NCI-H1105 treated with DMSO at 0.1 percent for 48 hours (cell line): ENCODE measurements at places on chromosomes 4 and X.

- no peak for DNase-seq
These were observed 43.4 kb upstream of the PHF8 start for GRCh38 chrX:54087661-54088060.

DNA sequence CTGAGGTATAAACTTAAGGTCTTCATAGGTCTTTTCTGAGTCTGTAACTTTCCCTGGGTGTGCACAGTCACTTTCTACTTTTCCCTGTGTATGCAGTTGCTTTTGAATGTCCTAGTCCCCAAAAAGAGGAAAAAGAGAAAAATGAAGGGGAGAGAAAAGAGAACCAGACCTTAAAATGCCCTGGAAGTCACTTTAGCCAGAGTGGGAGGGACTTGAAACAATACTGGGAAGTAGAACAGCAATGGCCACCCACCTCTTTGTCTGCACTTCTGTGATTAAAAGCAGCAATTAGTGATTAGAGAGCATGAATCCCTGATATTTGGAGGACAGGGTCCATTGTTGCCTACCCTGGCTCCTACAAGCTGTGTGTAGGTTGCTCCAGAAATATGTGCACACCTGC, 36.1 kb downstream of the ZCCHC13 start:
- no peak for DNase-seq

GRCh38 chr4:3021127-3021526, 53.2 kb downstream of the HTT-AS start:
- no peak for DNase-seq

DNA sequence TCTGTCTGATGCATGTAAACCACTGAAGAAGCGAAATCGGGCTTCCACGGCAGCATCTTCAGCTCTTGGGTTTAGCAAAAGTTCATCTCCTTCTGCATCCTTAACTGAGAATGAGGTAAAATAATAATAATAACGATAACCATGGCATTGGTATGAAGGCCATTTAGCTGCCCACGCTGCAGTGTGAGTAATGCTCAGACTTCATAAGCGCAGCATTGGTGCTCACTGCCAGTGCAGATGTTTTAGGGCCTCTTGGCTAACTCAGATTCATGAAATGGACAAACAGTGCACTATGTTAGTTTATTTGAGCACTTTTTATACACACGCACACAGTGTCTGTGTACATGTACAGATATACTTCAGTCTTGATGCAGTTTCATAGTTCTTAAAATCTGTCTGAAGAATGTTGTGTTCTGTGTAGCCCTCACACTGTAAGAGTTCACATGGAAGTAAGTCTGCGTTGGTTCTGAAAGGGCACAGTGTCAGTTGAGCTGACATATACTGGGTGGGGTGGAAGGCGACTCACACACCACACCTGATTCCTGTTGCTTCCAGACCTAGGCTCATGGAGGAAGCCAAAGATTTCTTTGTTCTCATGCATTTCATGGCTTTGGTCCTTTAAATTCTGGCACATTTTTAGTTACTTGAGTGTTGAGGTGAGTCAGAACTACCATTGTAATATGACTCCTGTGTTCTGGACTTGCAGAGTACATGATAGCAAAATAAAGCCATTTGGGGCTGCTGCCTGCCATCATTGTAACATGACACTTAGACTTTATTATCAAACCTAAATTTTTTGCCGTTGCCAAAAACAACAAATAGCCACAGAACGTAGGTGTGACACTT, 68.7 kb downstream of the NSD2 start:
- DNase-seq, result peak; percentile 9

GRCh38 chr4:70737006-70737405, 15.2 kb downstream of the RUFY3 start:
- no peak for DNase-seq

DNA sequence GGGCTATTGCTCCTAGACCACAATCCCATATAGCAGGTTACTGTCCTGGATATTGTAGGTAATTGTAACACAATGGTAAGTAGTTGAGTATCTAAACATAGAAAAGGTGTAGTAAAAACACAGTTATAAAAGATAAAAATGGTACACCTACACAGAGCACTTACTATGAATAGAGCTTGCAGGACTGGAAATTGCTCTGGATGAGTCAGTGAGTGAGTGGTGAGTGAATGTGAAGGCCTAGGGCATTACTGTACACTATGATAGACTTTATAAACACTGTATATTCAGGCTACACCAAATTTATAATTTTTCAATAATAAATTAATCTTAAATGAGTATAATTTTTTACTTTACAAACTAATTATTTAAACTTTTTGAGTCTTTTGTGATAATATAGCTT, 425.7 kb downstream of the PABPC4L start:
- DNase-seq, result no peak

DNA sequence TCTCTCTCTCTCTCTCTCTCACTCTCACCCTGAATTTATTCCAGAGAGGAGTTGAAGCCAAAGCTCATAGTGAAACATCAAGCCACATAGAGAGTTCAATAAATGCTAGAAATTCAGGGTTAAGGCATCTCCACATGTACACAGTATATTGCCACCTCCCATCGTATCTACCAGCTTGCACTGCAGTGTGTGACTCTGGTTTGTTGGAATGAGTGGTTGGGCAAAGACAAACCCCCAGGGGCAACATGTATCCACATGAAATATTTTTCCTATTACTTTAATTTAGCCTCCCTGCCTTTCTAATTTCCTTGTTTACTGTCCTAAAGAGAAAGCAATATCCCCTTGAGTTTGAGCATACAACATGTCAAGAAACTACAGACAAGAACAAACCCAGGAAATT, 247.3 kb downstream of the SPATA18 start:
- DNase-seq, result no peak

GRCh38 chr4:36716874-36717273, 435.5 kb downstream of the DTHD1 start:
- DNase-seq, result no peak

DNA sequence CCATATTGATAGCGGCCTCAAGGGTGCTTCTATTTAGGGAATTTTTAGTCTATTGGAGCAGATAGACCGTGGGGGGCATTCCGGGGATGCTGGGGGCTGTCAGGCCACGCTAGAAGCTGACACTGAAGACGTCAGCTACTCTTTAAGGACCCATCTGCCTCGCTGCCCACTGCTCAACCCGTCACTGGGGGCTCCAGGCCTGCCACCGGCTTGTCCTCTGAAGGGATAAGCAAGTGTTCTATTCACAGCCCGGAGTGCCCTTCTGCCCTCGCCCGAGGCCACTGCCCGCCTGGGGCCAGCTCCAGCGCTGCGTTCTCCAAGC, 679 bp upstream of the MSL3 start:
- no peak for DNase-seq

- DNase-seq, result no peak
These were observed 436.1 kb downstream of the PCDH7 start for GRCh38 chr4:31156221-31156620.

DNA sequence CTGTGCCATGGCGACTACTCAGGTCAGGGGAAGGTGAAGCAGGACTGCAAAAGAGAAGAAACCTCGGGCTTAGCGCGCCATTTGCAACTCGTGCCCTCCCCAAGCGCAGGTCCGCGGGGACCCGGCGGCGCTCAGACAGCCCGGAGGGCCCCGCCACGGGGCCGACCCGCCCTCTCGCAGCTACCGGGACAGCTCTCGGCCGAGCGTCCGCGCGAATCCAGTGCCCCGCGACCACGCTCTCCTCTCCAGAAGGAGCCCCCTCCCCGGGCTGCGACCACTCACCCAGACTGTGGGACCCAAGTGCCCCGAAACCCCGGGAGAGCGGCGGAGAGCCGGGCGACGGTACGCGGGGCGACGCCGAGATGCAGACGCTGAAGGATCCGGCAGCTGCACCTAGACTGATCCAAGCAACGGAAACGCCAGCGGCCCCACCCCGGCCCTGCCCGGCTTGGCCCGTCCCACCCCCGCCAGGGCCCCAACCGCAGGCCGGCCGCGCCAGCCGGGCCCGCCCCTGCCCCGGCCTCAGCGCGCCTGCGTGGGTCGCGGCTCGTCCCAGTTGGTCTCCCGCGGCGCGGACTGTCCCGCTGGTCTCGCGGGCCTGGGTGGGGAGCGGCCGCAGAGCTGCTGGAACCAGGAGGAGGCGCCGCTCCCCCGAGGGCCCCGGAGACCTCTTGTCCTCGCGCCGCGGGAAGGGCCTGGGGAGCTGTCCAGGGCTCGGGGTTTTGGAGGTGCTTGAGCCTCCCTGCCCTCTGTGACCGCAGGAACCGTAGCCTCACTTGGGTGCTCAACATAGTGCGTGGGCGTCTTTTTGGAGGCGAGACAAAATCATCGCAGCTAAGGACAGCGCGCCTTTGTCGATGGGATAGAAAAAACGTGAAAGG, at the start of gene ANXA5:
TSS of gene ANXA5 (minus strand) at position 400 of the 881 bp plus-strand sequence. CDS start at position 9, 391 bp downstream.
- DNase-seq, result peak; percentile 50

DNA sequence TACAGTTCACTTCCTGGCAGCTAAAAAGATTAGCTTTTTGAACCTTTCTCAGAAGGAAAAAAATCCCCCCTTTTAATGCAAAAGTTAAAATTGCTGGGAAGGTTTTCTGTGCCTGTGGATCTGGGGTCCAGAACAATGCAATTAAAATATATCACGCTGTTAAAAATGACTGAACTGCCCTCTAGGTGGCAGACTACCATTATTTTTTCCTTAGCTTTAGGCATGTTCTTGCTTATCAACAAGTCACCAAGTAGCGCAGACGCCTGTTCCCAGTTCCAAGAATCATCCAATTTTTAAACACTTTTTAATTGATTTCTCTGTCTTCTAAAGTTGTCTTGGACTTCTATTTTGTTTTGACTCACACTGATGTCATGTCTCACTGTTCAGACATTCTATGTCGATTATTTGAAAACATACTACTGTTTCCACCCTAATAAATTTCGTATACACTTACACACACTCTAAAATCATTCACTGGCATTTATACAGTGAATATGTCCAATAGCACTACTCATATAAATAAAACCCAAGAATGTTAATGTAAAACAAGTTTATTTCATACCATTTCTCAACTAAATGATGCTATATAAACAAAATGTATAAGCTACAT, 661.6 kb downstream of the RAPGEF2 start:
- DNase-seq, result peak; percentile 43

GRCh38 chr4:53141308-53141707, 224.6 kb downstream of the SCFD2 start:
- no peak for DNase-seq

DNA sequence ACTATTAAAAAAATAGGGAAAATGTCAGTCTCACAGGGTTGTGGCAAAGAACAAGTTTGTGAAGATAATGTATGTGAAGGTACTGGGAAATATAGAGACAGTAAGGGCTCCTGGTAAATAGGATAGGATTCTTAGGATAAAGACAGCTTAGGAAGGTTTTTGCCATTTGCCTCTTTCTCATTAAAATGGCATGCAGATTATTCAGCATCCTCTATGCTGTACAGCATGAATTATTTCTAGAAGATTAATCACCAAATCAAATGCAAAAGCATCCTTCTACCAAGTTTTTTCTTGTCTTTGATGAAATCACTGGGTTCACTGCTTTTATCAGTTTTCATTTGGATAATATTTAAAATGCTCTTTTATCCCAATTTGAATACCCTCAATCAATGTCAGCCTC, 142.8 kb downstream of the NDST3 start:
- no peak for DNase-seq

GRCh38 chrX:125646195-125646594, 326.5 kb downstream of the TEX13C start:
- no peak for DNase-seq

DNA sequence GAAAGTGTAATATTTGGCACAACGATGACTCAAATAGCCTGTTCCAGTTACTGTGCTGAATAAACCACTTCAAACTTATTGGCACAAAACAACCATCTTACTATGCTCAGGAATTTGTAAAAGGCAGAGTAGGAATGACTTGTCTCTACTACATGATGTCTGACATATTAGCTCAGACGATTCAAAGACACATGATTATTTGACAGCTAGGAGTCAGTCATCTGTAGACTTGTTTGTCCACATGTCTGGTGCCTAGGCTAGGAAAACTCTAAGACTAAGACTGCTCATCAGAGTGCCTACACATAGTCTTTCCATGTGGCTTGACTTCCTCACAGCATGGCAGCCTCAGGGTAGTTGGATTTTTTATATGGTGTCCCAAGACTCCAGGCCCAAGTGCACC, 154.5 kb downstream of the FANCB start:
- no peak for DNase-seq

GRCh38 chr4:127352220-127353113, 280.3 kb upstream of the INTU start:
- no peak for DNase-seq

GRCh38 chr4:24910499-24910898, 2.3 kb downstream of the CCDC149 start:
- no peak for DNase-seq

DNA sequence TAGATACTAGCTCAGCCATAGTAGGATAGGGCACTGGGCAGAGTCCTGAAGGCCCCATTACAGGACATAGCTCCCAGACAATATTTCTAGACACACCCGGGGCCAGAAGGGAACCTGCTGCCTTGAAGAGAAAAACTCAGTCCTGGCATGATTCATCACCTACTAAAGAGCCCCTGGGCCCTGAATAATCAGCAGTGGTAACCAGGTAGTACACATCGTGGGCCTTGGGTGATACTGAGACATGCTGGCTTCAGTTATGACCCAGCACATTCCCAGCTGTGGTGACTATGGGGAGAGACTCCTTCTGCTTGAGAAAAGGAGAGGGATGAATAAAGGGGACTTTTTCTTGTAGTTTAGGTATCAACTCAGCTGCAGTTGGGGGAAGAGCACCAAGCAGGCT, 104.3 kb upstream of the STK26 start:
- DNase-seq, result no peak

- DNase-seq, result no peak
These were observed 16.0 kb upstream of the ANXA5 start for GRCh38 chr4:121712783-121713182.

DNA sequence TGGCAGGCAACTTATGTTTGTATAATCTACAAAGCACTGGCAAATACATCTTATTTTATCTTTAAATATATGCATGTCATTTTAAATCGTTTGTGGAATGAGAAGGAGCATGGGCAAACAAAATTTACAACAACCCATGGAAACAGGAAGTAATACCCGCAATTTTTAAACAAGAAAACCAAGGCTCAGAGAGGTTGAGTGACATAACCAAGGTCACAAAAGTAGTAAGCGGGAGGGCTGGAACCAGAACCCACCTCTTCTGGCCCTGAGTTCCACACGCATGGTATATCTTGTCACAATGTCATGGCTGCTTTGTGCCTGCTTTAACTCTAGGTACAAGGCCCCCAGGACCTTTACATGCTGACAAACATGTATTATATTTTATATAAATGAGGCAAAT, 52.9 kb downstream of the SLC7A11 start:
- DNase-seq, result no peak

GRCh38 chr4:22014222-22014741, 65.7 kb upstream of the KCNIP4 start:
- DNase-seq, result no peak

GRCh38 chr4:140343303-140343702, 30.1 kb upstream of the SCOC start:
- DNase-seq, result no peak

GRCh38 chrX:98448524-98448923, 1564.8 kb downstream of the RPA4 start:
- no peak for DNase-seq

GRCh38 chrX:22406201-22406737, 133.6 kb downstream of the CBLL2 start:
- DNase-seq, result no peak
